Upper lobe of left lung (tissue), 6 donors: ENCODE measurements at places on chromosomes 6 and 20.

GRCh38 chr6:40460380-40460779, 126.8 kb downstream of the LRFN2 start:
- no peak for DNase-seq

GRCh38 chr6:134452906-134453305, 135.0 kb upstream of the SGK1 start:
- no peak for DNase-seq

DNA sequence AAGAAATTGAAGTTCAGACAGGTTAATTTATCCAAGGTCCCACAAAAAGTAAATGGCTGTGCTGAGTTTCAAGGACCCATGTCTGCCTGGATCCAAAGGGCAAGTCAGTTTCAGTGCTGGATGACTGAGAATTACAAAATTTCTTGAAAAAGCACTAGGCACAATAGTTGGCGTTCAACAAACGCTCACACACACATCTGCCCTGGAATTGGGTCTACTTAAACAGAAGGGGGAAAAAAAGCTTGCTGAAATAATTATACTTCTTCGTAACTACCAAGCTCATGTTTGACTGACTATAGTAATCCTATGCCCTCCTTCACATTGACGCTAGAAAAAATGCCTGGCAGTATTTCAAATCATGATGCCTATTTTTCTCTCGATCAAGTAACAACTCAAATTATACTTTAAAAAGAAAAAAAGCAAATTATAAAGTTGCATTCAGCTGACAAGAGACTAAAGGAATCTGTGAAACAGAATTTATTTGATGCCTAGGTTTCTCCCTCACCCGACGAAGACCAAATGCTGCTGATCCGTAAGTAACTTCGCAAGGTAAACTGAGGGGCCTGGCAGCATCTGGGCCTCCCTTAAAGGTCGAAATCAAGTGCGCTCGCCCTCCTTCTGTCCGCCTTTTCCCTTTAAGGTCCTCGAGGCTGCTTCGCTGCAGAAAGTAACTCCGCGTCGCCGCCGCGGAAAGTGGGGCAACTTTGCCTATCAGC, 650 bp upstream of the CD2AP start:
- DNase-seq: no peak

GRCh38 chr20:8875586-8875985, 193.3 kb upstream of the PLCB4 start:
- DNase-seq: no peak

DNA sequence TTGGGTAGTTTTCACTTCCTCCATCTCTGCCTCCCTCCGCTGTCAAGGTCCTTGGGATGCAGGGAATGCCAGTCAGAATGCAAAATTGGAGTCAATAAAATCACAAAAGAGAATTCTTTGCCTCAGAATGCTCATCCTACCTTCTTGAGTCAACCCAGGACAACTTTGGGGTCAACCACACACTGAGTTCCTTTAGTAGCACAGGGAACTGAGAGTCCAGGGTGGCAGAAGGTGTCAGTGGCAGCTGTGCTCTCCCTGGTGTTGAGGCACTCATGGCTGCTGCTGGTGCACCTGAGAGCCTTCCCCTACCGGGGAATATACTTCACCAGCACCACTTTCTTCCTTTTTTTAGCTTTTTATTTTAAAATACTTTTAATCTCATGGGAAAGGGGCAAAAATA, 829 bp upstream of the NOTCH4 start:
- no peak for DNase-seq

DNA sequence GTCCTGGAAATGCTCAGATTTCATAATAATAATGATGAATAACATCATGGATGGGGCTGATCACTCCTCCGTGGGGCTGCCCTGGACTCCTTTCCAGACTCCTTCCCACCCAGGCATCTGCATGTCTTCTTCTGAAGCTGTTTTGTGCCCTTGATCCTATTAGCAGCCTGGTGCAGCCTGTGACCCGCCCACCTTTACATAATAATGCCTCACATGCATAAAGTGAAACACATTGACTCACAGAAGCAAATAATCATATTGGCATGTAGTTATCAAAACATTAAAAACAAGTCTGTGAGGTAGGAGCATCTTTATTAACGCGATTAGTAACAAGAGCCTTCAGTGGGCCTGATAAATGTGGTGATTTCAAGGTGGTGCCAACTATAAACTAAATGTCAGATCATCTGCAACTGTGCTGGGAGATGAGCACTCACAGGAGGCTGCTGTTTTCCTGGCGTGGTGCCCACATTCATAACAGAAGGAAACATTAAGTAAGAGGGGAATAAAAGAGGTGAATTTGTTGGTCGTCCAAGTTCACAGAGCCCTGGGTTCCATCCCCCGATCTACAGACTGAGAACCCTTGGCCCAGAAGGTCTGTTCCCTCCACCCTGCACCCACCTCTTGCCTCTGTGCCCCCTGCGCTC, 344.7 kb downstream of the CDH4 start:
- DNase-seq: no peak

GRCh38 chr6:15513131-15513771, 149.6 kb downstream of the DTNBP1 start:
- no peak for DNase-seq

DNA sequence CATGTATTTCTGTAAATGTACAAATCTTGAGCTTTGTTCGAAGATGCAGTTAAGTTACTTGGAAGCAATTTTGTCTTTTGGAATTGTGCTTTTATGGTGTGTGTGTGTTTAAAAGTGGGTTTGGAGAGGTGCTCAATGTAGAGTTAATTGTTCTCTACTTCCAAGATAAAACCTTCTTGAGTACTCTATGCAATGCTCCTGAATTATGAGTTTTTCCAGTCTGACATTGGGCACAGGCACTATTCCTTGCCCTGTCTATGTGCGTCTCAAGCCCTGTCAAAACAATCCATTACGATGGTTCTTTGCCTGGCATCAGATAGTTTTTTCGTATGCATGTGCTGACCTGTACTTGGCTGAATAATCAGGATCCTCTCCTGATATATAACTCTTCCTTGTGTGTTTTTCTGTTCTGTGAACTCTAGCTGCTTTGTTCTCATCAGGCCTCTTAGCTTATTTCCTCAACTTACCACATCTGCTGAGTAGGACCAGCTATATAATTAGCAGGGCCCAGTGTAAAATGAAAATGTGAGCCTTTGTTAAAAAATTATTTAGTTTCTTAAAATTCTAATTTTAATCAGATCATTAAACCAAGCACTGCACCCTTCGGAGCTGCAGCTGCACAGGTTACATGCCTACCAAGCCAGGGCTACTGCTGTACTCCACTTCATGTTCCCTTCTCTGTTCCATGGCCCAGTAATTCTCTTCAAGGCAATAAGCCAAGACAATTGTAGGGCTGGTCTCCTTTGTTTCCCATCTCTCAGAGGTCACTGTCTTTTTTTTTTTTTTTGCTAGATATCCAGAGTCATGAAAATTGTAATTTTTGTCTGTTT, 160.1 kb downstream of the ZFAND3 start:
- DNase-seq: no peak

DNA sequence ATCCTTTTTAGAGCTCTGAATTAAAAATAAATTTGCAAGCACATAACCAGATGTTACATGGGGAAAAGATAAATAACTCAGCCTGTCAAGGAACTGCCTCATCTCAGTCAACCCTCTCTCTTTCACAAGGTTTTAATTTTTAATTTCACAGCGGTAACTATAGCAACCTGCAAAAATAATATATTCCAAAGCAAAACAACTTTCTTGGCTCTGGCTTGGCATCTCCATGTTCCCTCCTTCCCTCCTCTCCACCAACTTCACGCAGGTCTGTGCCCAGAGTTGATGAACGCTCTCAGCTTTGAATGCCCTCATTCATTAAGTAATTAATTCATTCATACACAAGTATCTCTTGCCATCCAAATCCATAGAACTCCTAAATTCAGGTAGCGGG, 32.5 kb upstream of the SIRPA start:
- DNase-seq: no peak

- DNase-seq: no peak
Observed at GRCh38 chr20:10539818-10540553, 104.9 kb downstream of the SLX4IP start.

- DNase-seq: no peak
Observed at GRCh38 chr6:96304997-96305396, 216.6 kb upstream of the UFL1 start.

- no peak for DNase-seq
Observed at GRCh38 chr20:54940522-54940921, 465.1 kb downstream of the DOK5 start.

- no peak for DNase-seq
Observed at GRCh38 chr6:119224095-119224701, 125.4 kb downstream of the MAN1A1 start.

DNA sequence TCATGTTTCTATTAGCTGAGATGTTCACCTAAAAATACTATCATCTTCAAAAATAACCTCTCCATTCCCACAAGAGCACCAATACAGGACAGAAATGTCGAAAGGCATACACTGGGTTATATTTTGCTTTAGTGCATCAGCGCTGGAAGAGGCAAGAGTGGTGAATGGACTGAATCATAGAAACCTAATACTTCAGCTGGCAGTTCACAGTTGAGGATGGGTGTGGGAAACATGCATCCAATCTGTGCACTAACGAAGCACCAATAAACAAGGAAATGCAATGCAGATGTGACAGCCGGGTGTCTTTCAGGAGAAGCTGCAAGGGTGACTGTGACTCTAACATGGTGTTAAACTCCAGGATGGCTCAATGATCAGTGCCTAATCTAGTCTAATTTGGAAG, 365.8 kb downstream of the ESR1 start:
- no peak for DNase-seq

DNA sequence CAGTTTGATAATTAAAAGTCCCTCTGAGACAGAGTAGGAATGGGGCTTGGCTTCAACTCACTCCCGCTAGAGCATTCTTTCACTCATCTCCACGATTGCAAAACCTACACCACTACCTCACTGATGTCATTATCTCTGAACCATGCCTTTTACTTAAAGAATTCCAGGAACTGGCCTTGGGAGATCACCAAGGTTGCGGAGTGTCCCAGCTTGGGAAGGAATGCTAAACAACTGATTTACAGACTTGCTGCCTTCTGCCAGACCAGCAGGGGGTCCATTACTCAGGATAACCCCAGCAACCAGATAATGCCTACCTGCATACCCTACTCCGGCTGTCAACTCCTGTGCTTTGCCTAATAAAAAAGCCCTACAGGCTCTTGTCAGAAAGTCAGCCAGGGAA, 102.2 kb upstream of the RALGAPA2 start:
- DNase-seq: no peak

DNA sequence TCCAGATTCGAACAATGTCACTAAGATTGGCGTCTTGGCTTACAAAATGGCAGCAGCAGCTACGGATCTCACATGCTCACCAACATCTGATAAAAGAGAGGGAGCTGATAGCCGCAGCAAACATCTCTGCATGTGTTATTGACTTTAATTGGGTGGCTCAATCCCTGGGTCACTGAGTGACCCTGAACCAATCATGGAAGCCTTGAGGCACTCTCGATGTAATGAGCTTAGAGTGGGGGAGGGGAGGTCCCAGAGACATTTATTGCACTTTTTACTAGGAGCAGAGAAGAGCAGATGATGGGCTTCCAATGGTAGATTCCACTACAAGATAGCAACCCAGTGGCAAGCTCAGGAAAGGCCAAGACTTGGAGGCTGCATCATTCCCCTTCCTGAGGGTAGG, 238.7 kb downstream of the BMP7 start:
- no peak for DNase-seq

DNA sequence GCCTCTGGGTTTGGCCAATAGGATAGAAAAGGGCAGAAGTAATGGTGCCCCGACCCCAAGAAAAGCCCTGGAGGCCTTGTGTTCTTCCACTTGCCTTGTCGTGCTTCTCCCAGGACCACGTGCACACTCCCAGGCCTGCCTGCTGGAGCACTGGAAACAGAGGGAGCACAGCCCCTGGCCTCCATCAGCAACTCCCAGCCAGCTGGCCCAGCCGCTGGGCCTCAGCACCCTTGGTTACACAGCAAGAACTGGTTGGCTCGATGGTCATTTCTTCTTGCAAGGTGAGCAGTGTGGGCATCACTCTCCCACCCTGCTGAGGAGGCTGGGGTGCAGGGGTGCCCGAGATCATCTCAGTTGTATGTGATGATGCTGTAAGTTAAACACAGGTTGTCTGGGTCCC, 69.2 kb upstream of the CST7 start:
- DNase-seq: no peak

DNA sequence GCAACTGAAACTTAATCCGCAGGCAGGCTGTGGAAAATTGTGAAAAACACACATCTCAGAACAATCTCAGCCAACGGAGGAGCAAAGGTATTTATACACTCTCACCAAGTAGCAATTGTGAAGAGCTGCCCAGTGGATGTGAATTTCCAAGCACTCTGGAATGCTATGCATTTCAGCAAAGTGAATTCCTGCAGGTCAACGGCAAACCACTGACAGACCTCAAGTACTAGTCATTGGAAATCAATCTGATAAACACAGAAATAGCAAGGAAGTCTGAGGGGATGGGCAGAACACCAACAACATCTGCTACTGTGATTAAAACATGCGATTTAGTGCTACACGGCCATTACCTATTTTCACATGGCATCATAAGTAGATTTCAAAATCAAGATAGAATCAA, 429.1 kb downstream of the HTR1B start:
- no peak for DNase-seq
